ENCODE measurements at places on chromosomes 11 and 22.

GRCh38 chr11:70859180-70859579, 393.2 kb downstream of the SHANK2 start:
- DNase-seq = no peak

DNA sequence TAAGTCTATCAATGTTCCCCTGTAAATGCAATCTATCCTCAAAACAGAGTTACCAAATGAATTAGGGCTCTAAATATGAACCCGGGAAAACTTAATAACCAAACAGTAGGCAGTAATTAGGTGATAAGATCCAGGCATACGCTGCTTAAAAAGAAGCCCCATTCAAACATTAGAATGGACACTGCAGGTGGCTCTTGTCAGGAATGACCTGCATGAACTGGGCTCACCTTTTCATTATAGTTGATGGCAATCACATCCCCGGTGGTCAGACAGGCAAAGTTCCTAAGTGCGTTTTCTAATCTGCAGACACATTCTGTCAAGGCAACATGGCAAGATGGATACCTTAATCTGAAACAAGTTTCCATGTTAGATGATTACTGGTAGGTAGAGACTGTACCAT, 14.0 kb downstream of the UFD1 start:
- DNase-seq = no peak

GRCh38 chr11:34824425-34824824, 91.8 kb downstream of the APIP start:
- no peak for DNase-seq

GRCh38 chr22:19387575-19387974, 44.0 kb downstream of the HIRA start:
- DNase-seq = no peak

GRCh38 chr11:126288237-126288636, 5.3 kb downstream of the TIRAP start:
- DNase-seq = no peak

DNA sequence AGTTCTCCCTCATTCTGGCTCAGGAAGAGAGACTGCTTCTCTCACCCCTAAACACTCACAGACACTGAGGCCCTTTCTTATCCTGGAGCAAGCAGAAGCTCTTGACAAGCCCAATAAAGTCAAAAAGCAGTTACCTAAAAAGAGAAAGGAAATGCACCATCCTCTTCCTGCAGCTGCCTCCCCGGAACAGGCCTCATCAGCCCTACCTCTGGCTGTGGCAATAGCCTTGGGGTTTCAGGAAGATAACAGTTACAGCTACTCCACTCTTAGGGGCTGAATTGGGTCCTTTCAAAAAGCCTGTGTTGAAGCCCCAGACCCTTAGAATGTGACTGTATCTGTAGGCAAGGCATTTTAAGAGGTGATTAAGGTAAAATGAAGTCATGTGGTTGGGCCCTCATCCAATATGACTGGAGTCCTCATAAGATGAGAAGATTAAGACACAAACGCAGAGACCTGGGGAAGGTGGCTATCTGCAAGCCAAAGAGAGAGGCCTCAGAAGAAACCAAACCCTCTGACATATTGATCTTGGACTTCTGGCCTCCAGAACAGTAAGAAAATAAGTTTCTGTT, 3.5 kb upstream of the LGALS12 start:
- DNase-seq = no peak

- DNase-seq = no peak
Observed at GRCh38 chr11:32307471-32307870, 127.9 kb downstream of the WT1 start.

- DNase-seq = no peak
Observed at GRCh38 chr22:19149991-19150390, at the start of gene GSC2. TSS of gene GSC2 (minus strand) at chr22:19150292. CDS start at chr22:19150283, 9 bp downstream.
